LHCN-M2 (cell line): ENCODE measurements at places on chromosomes 11 and 22. TPM values are rescaled to one million over a fixed set of nuclear protein-coding genes. Genes with fewer than 3 reads are reported as not detected.

DNA sequence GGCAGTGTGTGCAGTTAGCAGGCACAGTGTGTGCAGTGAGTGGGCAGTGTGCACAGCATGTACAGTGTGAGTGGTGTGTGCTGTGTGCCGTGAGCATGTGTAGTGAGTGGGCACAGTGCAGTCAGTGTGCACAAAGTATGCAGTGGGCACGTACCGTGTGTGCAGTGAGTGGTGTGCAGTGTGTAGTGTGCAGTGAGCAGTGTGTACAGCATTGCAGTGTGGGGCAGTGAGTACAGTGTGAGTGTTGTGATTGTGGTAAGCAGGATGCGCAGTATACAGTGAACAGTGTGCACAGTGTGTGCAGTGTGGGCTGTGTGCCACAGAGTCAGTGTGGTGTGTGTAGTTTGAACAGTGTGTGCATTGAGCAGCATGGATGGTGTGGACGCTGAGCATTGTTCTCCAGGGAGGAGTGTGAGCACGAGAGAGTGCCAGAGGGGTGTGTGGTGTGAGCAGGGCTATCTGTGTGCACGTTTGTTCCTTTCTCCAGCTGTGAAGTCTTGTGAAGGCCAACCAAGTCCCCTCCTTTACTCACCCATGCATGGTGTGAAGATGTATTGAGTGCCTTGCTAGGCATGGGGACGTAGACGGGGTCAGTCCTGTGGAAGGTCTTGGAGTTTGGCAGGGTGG is 3.0 kb downstream of the SHANK3 start:
- DNase-seq: no peak

DNA sequence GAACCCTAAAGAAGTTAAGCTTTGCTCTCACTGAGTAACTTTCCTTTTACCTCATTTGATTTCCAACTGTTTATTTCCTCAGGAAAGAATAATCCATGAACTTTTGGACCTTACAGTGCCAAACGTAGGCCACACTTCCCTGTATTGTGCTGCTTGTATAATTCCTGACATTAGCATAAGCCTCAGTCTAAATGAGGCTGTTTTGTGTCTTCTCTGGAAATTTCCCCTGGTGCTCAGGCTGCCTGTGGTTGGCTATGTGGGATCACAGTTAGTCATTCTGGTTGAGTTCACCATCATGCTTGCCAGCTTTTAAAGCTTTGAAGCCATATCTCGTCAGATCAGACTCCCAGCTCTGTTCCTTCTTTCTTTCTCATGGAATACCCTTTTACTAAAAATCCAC is 107.0 kb downstream of the FAM76B start:
- DNase-seq: no peak

- DNase-seq: no peak
Measured at GRCh38 chr22:33180356-33180755, 122.2 kb upstream of the SYN3 start.

DNA sequence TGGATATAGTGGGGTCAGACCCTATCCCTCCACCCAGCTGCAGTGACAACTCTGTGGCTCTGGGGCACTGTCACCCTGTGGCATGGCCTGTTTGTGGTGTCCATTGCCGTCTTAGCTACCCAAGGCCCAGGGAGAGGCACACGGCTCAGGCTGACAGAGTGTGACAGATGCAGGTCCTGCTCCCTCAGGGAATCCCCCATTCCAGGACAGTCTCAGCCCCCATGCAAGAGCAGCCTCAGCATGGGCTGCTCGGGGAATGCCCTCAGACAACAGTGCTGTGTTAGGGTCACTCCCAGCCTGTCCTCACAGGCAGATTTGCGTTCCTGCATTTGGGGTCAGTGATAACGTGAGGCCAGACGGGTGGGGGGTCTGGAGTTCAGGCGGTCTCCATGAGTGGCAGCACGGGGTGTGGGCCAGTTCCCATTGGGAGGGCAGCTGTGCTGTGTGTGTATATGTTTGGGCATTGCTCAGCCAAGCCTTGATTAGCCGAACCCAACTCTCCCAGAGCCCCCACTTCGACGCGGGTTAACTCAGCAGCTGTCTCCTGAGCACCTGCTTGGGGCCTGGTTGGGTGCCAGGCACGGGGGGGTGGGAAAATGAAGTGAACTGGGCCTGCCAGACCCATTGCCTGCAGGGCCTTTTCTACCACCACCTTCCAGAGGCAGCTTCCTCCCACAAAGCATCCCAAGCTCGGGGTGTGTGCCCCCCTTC is 5.3 kb upstream of the KCNQ1OT1 start:
- peak; percentile 44 for DNase-seq

- peak; percentile 53 for DNase-seq
Measured at GRCh38 chr11:59102259-59102765, 4.7 kb upstream of the FAM111B start.

DNA sequence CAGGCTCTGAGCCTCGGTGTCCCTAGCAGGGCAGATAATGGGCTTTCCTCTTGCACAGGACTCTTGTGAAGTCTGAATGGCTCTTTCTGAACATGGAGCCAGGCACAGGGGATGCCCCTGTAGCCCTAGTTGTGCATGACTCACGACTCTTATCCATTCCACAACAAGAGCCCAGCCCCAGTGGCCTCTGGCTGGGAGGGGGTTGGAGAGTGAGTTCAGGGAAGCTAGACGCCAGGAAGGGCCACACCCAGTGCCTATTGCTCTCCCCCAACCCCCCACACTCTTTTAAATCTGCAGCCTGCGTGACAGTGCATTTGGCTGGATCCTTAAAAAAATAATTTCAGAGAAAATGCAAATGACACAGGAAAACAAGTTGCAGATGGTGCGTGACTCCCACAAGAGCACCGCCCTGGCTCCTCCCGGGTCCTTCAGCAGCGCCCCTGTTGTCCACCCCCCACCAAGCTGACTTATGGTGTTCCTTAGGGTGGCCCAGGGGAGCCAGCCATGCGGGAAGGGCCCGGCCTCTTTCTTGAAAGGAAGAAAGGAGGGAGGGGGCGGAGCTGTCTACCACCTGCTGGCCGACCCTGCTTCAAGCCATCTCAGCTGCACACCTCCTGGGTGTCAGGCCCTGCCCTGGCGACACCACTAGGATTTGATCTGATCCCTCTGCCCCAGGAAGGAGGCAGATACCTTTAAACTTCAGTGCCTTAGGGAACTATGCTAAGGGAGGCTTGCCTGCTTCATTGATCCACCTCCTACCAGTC is 74.7 kb downstream of the MN1 start:
- no peak for DNase-seq

DNA sequence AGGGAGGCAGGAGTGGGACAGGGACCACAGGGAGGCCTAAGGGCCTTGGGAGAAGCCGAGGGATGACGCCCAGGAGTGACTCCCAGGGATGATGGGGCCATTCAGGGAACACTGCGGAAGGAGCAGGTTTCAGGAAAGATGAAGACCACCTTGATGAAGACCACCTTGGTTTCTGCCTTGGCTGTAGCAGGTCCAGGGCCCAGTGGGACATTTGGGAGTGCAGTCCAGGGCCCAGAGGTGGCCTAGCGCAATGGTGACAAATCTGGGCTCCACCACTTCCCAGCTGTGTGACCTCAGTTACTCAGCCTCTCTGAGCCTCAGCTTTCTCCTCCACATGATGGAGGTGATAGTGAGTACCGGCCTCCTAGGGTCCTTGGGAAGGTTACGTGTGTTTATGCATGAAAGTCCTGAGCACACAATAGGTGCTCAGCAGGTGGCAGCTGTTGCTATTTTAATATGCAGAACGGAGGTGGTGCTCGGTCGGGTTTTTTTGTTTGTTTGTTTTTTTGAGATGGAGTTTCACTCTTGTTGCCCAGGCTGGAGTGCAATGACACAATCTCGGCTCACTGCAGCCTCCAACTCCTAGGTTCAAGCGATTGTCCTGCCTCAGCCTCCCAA is 770 bp downstream of the TSGA10IP start:
- no peak for DNase-seq

DNA sequence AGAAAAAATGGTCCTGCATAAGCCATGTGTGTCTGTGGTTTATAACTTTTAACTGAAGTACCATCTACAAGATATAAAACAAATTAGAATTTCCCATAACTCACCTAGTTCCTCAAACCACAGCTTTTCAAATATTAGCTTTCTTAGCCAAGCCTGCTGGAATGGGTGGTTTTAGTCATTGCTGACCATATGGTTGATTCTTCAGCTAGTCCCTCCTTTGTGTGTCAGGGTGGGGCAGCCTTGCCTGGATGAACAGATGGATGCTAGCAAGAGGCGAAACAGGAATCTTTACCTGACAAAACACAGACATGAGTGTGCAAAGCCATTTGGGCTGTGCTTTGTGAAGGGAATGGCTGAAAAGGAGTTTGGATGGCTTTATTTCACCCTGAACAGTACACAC is 6.9 kb upstream of the B3GNT6 start:
- no peak for DNase-seq

The OR51B4 gene
- not detected in 2 replicates for total RNA-seq

DNA sequence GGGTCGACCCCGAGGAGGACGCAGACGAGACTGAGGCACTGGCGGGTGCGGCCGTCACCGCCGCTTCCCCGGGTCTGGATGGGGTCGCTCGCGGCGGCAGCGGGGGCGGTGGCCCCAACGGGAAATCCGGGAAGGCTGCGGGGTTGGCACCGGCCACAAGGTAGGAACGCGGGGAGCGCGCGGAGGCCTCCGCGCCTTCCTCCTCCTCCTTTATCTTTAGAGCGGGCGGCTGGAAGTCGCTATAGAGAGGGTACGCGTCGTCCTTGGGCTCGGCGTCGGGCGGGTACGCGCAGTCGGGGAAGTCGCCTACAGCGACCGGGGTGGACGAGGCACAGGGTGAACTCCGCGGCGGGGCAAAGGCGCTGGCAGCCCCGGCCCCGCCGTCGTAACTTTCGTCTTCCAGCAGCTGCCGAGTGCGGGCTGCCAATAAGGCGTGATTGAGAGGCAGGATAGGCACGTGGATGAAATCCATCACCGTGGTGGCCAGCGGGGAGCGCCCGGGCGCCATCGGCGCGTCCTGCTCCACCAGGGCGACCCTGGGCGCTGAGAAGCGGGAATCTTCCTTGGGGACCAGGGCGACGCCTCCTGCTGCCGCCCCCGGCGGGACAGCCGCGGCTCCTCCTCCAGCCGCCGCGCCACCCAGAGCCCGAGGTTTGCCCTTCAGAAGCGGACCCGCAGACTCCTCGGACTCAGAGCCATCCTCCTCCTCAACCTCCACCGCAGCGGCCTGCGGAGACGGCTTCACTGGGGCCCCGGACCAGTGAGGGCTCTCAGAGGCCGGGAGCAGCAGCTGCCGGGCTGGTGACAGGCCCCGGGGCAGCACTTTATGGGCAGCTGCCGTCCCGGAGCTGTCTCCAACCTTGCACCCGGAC is 1.7 kb downstream of the PGR start:
- no peak for DNase-seq

DNA sequence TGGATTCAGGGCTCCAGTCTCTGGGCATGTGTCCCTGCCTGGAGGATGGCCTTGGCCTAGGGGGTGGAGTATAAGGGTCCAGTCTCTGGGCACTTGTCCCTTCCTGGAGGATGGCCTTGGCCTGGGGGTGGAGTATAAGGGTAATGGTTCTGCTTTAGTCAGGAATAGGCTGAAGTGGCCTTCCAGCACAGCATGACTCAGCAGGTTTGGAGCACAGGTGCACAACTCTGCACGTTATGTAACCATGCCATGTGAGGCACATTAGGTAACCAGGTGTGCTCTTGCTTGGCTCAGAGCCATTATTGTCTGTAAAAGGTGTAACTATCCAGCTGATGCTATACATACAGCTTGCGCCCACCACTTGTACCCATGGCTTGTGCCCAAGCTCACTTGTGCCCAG is 48.4 kb upstream of the POLD3 start:
- DNase-seq: peak; percentile 8

- no peak for DNase-seq
Measured at GRCh38 chr11:34205326-34206035, 100.1 kb downstream of the NAT10 start.

The MIOX gene
- total RNA-seq: not detected in 2 replicates

DNA sequence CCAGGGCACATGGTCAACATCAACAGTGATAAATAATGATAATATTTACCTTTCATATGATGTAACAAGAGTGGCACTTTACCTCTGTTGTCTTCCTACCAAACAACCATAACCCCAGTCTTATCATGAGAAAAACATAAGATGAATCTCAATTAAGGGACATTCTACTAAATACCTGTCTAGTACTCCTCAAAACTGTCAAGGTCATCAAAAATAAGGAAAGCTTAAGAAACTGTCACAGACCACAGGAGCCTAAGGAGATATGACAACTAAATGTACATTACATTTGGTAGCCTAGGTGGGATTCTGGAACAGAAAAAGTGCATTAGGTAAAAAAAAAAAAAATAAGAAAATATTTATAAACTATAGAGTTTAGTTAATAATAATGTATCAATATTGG is 118.1 kb downstream of the CCDC34 start:
- no peak for DNase-seq

DNA sequence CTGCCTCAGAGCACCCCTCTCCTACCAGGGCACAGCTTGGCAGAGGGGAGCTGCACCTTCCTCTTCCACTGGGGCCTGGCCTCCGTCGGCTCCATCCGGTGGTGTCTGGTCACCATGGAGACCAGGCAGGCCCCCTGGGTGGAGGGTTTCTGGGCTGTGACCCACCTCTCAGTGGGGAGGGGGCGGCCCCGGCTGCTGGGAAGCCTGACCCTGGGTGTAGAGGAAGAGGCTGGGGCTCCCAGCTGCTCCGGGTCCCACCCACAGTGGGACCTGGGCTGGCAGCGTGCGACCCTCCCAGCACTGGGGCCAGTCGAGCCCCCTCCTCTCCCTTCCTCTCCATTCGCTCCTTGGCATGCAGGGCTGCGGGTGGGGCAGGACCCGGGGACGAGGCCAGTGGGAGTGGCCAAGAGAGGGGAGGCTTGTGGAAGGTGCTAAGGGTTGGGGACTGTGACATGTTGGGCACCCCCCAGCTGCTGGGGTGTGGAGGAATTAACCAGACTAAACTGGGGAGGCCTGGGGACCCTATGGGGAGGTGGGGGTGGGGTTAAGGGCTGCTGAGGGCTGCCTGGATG is 46.8 kb downstream of the BRSK2 start:
- no peak for DNase-seq

The MS4A12 gene
- 1.4 TPM in 1 of 2 replicates, not detected in the other for total RNA-seq

The MYRF gene
- total RNA-seq: 0.17 and 0.26 TPM in 2 replicates

The CLDN5 gene
- total RNA-seq: 4.9 and 11.1 TPM in 2 replicates

- no peak for DNase-seq
Measured at GRCh38 chr11:108226036-108226435, 3.2 kb downstream of the ATM start.

- DNase-seq: no peak
Measured at GRCh38 chr22:46390105-46390651, 54.7 kb downstream of the TRMU start.

The FGF19 gene
- total RNA-seq: 0.11 TPM in 1 of 2 replicates, not detected in the other

- no peak for DNase-seq
Measured at GRCh38 chr11:67099831-67100324, 19.2 kb upstream of the KDM2A start.

The CHRM1 gene
- not detected in 2 replicates for total RNA-seq

The SF3B2 gene
- total RNA-seq: 156 and 163 TPM in 2 replicates

The C11orf87 gene
- total RNA-seq: not detected in 2 replicates

DNA sequence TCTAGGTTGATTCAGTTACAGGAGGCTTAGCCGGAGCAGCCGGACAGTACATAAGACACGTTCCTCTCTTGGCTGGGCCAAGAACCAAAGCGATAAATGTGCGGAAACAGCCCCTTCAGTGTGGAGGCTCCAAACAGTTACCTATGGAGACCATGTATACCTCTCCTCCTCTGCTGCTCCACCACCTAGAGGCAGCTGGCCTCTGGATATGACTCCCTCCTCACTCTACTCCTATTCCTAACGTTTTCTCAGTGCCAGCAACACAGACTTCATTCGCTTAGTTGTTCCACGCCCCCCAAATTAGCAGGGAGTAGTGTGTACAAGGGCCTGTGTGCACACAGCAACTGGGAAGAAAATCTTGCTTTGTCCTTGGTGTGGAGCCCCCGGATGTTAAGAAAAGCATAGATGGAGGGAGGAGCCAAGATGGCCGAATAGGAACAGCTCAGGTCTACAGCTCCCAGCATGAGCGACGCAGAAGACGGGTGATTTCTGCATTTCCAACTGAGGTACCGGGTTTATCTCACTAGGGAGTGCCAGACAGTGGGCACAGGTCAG is 362.3 kb upstream of the KIRREL3 start:
- no peak for DNase-seq
